ENCODE measurements at places on chromosomes 13 and 19. TPM values are rescaled to one million over a fixed set of nuclear protein-coding genes. Genes with fewer than 3 reads are reported as not detected.

The KCNRG gene
- total RNA-seq = 2.6 TPM

The FGF14 gene
- under 0.01 TPM for total RNA-seq

The C19orf67 gene
- total RNA-seq = not detected

The CYP4F22 gene
- not detected for total RNA-seq
